ENCODE measurements at places on chromosomes 7 and 10. TPM values are rescaled to one million over a fixed set of nuclear protein-coding genes. Genes with fewer than 3 reads are reported as not detected.
A peak's percentile ranks its signal among the peaks of the same experiment; 100 is the strongest.

DNA sequence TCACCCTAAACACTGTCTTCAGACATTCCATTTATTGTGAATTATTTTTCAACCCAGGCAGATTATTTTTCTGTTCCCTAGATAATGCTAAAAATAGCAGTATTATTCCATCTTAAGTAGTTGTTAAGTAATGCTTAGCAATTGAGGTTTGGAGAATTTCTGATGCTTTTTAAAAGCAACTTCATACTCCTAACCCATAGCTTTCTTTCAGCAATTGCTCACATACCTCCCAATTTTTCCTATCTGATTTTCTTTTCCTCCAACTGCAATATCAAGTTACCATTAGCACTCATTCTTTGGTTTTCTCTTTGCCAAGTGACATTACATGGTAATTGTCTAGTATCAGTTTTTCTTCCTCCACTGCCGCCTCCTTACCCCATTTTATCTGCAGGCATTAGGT is 104.7 kb downstream of the GPR85 start:
- H3K4me3 ChIP-seq = no peak overlapping the region
- no peak overlapping the region for H3K27ac ChIP-seq
- no peaks in the 10 kb centered on the region for H3K36me3 ChIP-seq
- DNase-seq = no peak
- H3K4me1 ChIP-seq = no peaks in the 10 kb centered on the region

- H3K4me3 ChIP-seq = no peak overlapping the region
- no peaks in the 10 kb centered on the region for H3K36me3 ChIP-seq
Measured at GRCh38 chr10:117740691-117741222, 198.2 kb downstream of the EMX2 start.

DNA sequence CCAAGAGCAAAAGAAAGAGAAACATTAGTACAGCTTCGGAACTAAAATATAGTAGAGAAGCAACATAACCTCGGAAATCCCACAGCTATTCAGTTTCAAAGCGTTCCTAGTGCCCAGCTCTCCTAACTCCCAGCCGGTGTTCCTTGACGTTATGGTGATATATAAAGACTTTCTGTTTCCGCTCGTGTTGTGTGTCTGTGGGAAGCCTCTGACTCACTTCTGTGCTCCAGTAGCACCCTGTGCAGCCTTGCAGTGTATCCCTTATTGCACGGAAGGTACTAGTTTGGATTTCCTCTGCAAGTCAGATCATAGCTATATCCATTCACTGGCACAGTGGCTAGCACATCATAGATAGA is 535 bp downstream of the ASAH2B start:
- peak overlapping the region; percentile 59 for H3K4me3 ChIP-seq
- no peaks in the 10 kb centered on the region for H3K4me1 ChIP-seq
- DNase-seq = no peak

DNA sequence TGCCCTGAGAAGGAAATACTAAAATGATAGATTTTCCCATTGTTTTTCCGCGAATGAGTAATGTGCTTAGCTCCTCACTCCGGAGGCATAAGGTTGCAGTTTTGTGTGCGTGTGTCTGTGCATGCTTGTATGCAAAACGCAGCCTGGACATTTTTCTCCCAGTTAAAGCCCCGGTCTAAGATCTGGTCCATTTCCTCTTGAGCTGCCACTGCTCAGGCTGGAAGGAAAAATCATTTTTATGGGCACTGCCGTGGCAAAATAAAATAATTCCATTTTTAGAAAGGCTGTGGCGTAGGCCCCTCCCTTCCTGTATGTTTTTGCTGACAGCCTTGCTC is 260.6 kb downstream of the WDR37 start:
- no peak for DNase-seq
- no peaks in the 10 kb centered on the region for H3K27me3 ChIP-seq
- no peaks in the 10 kb centered on the region for H3K36me3 ChIP-seq
- H3K4me1 ChIP-seq = no peaks in the 10 kb centered on the region
- H3K4me3 ChIP-seq = no peak overlapping the region
- no peak overlapping the region for H3K27ac ChIP-seq

- H3K4me3 ChIP-seq = no peak overlapping the region
- peaks cover 3% of the 10 kb centered on the region for H3K4me1 ChIP-seq
Measured at GRCh38 chr7:127904670-127904985, 126.6 kb downstream of the LRRC4 start.

GRCh38 chr10:1115607-1115955 is 59.4 kb downstream of the WDR37 start:
- no peaks in the 10 kb centered on the region for H3K36me3 ChIP-seq
- H3K4me3 ChIP-seq = no peak overlapping the region
- H3K4me1 ChIP-seq = peaks cover 4% of the 10 kb centered on the region
- no peaks in the 10 kb centered on the region for H3K27me3 ChIP-seq
- DNase-seq = no peak

DNA sequence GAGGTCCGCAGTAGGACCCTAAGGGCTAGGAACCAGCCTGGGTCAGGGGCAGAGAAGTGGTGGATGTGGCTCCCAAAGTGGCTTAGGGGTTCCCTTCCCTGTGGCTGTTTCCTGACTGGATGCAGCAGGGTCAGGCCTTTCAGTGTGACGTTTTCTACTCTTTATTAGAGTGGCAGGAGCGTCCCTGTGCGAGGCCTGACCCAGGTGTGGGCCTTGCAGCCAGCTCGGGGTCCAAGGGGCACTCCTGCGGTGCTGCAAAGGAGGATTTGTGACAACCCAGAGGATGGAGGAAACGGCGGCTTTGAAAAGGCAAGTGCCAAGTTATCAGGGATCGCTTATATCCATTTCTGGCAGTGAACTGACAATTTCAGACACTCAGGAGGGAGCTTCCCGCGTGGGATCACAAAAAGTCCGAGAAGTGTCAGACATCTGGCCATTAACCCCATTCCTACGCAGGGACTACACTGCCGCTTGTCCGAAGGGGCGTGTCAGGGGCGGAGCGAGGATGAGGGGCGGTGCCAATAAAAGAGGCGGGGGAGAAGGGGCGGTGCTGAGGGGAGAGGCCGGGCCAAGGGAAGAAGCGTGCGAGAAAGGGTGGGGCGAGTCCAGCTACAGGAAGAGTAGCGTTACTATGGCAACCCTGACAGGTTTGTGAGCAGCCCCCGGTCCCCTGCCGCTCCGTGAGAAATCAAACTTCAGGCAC is 98.8 kb upstream of the ZNF722 start:
- peak overlapping the region; percentile 43 for H3K27ac ChIP-seq
- H3K27me3 ChIP-seq = no peaks in the 10 kb centered on the region
- H3K4me1 ChIP-seq = no peaks in the 10 kb centered on the region
- H3K4me3 ChIP-seq = peak overlapping the region; percentile 55

ZNF727 gene
- 7.3 TPM for total RNA-seq

DNA sequence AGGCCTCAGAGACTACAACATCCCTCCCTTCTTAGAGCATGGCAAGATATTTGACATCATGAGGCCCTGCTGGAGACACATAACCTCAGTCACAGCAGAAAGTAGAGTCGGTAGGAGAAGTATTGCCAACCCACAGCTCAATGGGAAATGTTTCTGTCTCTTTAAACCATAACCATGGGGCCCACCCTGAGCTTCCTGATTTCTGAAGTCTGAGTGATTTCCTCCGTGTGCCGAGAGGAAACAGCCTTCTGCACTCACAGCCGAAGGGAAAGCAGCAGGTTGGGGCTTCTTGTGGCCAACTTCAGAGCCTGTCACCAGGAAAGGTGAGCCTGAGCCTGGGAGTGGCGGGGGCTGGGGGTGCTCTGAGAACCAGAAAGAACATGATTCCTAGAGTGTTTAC is at the start of gene GIMAP1:
TSS of gene GIMAP1 (plus strand) at position 246 of the 400 bp plus-strand sequence. CDS start 2,435 bp downstream, outside the sequence.
- H3K36me3 ChIP-seq = no peaks in the 10 kb centered on the region
- H3K27ac ChIP-seq = no peak within 1 kb of the TSS
- peak within 1 kb of the TSS; percentile 16 for H3K4me3 ChIP-seq

Measured in prostate gland (tissue), 2 donors.